ENCODE measurements at places on chromosomes 2 and 18.

- no peak for DNase-seq
Measured at GRCh38 chr2:27799646-27800010, 28.1 kb downstream of the MRPL33 start.

DNA sequence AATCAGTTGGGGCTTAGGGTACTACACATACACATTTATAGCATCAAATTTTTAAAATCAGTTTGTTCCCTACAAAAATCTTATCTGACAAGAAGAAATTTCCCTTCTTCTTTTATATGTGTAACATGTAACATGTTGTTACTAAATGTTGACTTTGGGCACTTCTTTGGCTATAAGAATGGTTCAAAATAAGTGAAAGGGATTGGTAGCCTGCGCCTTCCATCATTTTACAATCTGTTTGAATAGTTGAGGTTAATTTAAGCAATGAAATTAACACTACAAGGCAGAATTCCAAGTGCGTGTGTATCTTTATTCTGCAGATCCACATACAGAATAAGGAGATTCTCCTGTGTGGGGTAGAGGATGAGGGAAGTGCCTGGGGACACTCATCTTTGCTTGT, 30.2 kb upstream of the SPP2 start:
- DNase-seq: no peak

DNA sequence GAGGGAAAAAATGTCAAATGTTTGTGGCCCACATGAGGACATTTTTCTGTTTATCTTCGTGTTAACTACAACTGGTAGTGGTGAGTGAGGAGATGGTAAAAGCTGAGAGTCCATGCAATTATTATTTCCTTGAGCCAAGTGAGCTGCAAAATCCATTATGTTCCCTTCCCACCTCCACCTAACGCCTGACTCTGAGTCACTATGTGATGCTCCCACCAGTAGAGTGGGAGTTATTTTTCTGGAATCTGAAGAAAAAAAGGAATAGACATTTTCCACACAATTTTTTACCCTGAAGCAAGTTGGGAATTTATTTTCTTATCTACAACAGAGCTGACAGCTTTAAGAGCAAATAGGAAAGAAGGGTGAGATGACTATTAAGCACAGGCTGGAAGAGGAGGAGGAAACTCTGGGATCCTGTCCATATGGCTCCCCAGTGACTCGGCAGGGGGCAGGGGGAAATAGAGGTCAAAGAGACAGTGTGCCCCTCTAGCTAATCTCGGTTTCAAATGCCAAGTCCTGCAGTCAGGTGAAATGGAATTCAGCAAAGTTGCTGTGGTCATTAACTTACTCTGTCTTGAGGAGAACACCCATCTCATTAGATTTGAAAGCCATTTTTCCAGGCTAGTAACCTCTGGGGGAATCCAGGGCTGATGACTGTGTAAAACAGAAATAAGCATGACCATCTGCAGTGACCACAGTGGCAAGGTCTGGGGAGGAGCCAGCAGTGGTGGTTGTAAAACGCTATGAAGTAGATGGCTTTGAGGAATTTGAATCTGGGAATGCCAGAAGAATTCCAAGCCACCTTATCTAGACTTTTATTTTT, 463.9 kb downstream of the STK39 start:
- peak; percentile 39 for DNase-seq

DNA sequence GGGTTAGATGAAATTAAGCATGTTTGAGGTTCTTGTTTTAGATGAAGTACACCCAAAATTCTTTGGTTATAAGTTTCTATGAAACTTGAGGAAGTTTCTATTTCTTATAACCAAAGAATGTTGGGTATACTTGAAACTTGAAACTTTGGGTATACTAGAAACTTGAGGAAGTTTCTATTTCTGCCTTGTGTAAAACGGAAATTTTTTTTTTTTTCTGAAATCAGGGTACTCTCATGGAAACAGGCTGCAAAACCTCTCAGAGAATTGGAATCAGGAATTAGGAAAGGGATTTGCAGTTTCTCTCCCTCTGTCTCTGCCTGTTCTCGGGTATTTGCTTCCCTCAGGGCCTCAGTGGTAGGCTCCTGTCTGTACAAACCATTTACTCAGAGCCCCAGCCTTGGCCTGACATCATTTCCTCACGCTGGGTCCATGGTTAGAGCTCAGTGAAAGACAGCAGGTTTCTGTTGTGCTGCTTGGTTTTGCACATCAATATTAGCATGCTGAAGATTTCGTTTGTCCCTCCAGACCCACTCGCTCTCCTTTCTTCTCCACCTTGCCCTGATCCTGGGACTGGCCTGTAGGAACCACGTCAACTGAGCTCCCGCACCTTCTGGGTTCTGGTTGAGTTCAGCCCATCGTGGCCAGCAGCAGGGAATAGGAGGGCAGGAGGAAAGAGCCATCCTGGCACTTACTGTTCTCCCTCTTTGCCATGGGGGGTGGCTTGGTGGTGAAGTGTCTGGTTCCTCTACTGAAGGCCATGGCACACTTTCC, 106.4 kb downstream of the POLR1A start:
- DNase-seq: no peak

GRCh38 chr2:41610501-41611190, 437.2 kb upstream of the PKDCC start:
- peak; percentile 85 for DNase-seq
